ENCODE measurements at places on chromosomes 1 and 21. TPM values are rescaled to one million over a fixed set of nuclear protein-coding genes. Genes with fewer than 3 reads are reported as not detected.

GRCh38 chr1:159949123-159949522, 3.7 kb upstream of the IGSF9 start:
- no peak for DNase-seq

GRCh38 chr1:244226435-244226834, 175.4 kb downstream of the ZBTB18 start:
- DNase-seq: no peak

FMO2 gene
- 1.1 TPM for polyA plus RNA-seq

AHDC1 gene
- 36.1 TPM for polyA plus RNA-seq

TFF1 gene
- polyA plus RNA-seq: not detected

DNA sequence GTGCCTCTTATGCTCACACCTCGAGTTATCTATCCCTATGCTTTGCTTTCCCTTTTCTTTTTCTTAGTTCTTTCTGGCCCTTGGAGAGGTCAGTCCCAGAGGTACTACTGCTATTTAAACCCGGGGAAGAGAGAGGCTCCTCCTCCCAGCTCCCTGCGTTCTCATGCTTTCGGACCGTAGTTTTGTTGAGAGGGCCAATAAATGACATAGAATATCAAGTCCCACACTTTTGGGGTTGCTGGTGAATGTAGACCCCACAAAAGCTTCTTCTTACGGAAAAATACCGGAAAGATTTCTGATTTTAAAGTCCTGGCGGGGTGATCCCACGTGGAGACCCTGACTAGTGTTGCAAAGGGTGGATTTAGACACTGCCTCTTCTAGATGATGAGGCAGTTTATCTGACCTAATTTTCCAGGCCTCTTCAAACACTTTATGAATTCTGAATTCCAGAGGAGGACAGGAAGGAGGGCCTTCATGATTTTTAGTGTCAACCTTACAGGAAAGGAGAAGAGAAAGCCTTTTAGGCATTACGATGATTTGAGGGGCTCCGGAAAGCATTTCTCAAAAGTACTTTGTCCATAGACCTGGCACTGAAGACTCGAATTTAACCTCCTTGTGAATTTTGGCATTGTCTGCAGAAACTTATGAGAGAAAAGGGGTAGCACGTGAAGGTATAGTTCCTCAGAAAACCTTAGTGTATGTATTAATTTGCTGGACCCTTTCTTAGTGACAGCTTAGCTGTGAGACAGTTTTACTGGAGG, 694 bp downstream of the TMEM167B start:
- DNase-seq: no peak

PAPPA2 gene
- polyA plus RNA-seq: 90.1 TPM

OR10J1 gene
- polyA plus RNA-seq: not detected

C1orf94 gene
- 0.06 TPM for polyA plus RNA-seq

DNA sequence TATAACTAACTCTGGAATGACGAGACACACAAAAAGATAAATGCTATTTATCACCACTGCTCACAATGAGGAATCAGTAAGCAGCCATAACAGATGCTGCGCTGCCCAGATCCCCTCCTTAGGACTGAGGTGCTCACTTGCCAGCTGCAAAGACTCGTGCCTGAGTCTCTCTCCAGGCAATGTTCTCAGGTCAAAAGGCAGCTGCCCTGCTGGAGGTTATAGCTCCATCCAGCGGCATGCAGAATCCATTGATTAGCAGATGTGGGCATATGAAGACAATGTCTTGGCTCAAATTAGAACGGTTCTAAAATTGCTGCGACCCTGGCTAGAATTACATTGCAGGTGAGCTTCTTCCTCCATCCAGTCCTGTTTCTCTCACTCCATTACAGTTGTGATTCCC, 328.2 kb upstream of the CHRM3 start:
- DNase-seq: no peak

PRKACB gene
- polyA plus RNA-seq: 56.1 TPM

DNA sequence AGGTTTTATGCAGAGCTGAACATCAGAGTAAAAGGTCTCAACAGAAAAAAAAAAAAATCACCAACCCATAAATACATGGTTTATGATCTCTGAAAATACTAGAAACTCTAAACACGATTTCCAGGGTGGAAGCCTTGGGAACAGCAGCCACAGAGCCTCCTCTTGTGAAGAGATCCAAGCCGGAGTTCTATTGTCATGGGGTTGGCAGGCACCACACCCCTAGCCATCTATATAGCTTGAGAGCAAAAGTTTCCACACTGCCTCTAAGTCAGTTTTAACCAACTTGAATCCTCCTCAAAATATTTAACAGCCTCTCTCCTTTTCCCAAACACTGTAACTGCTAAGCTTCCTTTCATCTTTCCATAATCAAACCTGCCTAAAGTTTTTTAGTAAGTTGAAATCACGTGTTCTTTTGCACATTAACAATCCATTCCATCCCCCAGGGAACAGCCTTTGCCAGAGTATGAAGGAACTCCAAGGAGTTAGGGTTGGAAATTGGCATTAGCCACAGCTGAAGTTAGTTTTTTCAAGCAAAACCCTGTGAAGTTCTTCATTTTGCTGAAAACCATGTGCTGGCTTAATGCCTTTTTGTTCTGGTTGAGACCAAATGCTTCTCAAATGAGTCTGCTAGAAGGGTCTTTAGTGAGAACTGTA, 13.8 kb upstream of the SEC16B start:
- peak; percentile 2 for DNase-seq

CFHR3 gene
- 0.17 TPM for polyA plus RNA-seq

DNA sequence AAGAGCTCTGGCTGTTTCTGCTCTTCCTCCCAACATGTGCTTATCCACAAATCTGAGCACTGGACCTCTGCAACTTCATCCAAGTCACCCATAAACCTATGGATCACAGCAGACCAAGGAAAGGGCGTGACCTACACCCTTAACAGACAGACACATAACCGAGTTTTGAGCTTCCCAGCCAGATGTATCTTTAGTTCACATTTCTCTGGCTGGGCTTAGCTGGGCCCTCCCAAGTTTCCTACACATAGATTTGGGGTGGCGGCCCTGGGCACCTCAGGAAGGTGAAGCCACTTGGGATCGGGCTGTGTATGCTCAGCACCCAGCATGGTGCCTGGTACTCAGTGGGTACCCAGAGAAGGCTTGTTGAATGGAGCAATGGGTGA, 26.4 kb downstream of the FAAH start:
- DNase-seq: no peak

TMEM269 gene
- 0.44 TPM for polyA plus RNA-seq

DNA sequence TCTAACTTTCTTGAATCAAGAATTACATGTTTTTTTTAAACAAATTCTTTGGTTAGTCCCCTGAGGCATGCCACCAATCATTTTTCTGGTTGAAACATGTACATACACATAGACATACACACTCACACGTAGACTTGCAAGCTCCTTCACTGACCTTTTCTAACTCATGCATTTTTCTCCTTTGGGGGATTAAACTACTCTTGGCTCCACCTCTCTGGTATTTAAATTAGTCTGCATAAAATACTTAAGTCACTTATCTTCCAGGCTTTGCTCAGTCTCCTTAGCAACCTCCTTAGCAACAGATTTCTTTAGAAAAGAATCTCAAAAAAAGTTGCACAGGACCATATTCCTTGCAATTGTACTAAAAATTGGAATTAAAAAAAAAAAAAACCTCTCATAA, 440.9 kb upstream of the LRRC7 start:
- no peak for DNase-seq

GRCh38 chr1:119884711-119885110, 11.6 kb downstream of the ADAM30 start:
- no peak for DNase-seq

EDARADD gene
- polyA plus RNA-seq: 7.8 TPM

DNA sequence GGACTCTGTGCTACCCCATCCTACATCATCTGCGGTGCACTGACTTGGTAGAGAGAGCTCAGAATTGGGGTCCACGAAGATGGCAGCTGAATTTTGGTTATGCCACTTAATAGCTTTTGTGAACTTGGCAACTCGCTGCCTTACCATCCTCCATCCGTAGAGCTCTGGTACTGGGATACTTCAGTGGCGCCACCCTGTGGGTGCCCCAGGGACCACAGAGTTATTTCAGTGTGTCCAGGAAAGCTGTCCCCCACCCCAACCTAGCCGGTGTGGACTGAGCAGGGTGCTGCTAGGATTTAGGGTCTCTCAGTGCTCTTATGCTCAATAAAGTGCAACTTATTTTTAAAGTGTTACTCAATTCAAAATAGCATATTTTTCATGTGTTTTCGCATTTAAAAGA, 9.0 kb upstream of the USF1 start:
- no peak for DNase-seq

DNA sequence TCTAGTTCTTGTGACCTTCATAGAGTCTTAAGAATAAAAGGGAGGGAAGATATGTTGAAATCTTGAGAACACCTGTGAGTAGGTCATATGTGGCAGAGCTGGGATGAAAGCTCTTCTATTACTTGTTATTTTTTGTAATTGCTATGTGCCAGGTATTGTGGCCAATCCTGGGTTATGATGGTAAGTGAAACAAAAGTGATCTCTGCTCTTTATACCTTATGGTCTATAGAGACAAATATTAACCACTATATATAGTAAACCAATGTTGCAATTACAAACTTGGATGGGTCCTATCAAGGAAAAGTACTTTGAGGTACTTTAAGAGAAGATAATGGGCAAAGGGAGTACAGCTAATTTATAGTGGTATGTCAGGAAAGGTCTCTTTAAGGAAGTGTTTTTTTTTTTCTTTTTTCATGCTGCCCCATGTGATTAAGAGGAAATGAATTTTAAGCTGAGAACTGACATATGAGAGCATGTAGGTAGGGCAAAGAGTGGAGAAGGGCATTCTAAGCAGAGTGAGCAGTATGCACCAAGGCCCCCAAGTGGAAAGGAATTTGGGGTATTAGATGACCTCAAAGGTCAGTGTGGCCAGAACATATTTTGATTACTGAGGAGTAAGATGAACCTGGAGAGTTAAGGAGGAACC, 43.3 kb downstream of the POU2F1 start:
- DNase-seq: no peak

GRCh38 chr1:26078286-26079177, 11.1 kb upstream of the TRIM63 start:
- no peak for DNase-seq

RGS16 gene
- 0.71 TPM for polyA plus RNA-seq

DNA sequence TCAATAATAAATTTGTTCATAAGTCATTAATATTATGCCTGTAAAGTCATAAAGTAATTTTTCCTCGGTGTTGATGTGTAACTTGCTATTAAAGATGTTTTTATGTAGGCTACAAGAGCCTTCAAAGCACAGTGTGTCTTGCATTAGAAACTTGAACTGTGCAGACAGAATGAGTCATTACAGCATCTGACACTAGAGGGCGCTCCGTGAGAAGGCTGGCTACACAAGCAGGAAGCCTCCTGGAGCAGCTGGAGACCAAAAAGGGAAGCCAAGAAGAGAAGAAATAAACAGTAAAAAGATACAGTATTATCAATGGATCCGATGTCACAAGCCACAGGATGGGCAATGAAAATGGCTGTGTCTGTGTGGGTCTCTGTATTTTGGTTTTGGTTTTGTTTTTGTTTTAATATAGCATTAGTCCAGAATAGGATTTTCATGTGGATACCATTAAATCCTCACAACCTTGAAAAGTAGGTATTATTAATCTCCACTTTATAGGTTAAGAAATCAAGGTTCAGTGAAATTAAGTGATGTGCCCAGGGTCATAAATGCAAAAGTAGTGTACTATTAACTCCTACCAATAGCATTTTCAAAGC, 16.1 kb upstream of the LRRC8D start:
- DNase-seq: peak; percentile 68

- no peak for DNase-seq
Observed at GRCh38 chr21:41480086-41480690, 27.8 kb downstream of the TMPRSS2 start.

DNA sequence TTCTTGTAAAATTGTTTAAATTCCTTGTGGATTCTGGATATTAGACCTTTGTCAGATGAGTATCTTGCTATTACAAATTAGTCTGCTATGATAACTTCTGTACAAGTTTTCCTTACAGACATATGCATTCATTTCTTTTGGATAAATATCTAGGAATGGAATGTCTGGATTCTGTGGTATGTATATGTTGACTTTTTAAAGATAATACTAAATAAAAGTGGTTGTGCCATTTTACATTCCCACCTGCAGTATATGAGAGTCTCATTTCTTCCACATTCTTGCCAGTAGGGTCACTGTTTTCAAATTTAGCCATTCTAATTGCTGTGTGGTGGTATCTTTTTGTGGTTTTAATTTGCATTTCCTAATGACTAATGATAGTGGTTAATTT, 53.9 kb downstream of the SYDE2 start:
- DNase-seq: no peak

PTPRF gene
- polyA plus RNA-seq: 219 TPM

- DNase-seq: no peak
Observed at GRCh38 chr1:170010443-170010842, 64.1 kb downstream of the KIFAP3 start.

- DNase-seq: no peak
Observed at GRCh38 chr1:161013488-161014230, 7.3 kb downstream of the F11R start.

PAQR6 gene
- polyA plus RNA-seq: 4.4 TPM

CLCA4 gene
- polyA plus RNA-seq: not detected

DNA sequence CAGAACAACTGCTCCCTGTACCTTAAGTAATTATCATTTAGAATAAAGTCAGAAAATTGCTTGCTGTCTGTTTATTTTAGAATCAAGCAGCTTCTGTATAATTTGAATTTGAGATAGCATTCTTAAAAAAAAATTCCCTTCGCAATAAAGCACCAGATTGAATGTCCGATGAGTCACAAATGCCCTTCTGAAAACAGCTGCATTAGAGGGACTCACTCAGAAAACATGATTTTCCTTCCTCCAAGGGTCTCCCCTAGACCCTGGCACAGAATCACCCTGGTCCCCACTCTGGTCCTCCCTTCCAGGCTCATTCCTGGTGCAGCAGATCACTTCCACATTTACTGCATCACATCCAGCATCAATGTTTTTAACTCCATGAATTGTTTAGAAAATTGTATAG, 471.1 kb upstream of the VAMP3 start:
- DNase-seq: no peak

UBE2U gene
- polyA plus RNA-seq: not detected

DNA sequence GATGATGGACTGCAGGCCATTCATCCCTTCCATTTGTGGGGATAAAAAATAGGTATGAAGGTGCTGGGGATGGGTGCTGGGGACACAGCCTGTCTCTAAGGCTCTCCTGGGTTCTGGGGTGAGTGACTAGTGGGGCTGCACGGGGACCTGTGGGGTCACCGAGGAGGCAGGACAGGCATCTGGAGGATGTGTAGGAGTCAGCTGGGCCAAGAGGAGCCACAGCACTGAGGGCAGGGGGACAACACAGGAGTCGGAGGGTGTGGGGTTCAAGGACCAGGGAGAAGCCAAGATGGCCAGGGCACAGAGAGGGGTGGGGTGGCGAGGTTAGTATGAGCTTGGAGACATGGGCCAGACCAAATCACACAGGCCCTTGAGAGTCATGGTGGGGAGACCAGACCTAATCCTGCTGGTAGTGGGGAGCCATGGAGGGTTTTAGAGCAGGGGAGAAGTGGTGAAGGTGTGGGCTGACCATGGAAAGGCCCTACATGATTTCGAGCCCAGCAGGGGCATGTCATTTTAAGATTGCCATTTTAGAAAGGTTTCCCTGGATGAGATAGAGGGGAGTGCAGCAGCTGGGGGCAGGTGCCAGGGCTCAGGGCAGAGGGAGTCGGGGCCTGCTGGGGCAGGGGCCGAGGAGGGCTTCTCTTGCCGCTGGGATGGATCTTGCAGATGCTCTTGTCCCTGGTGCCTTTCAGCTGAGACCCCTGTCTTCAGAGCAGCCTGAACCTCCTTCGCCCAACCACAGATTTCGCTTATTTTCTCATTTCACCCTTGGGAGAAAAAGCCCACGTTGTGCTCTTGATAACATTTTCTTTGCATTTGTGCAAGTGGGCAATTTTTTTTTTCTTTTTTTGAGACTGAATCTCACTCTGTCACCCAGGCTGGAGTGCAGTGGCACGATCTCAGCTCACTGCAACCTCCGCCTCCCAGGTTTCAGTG, 22.7 kb downstream of the SERINC2 start:
- DNase-seq: no peak

- DNase-seq: no peak
Observed at GRCh38 chr1:56097713-56098112, 481.6 kb downstream of the PLPP3 start.
